Thoracic aorta (tissue), 2 donors: ENCODE measurements at places on chromosomes 3 and 15. TPM values are rescaled to one million over a fixed set of nuclear protein-coding genes. Genes with fewer than 3 reads are reported as not detected.

GRCh38 chr15:67611370-67612369 lies 69.2 kb downstream of the MAP2K5 start:
- no peaks in the 10 kb centered on the region for H3K36me3 ChIP-seq
- H3K27me3 ChIP-seq, result no peaks in the 10 kb centered on the region
- H3K4me1 ChIP-seq, result no peaks in the 10 kb centered on the region
- no peak overlapping the region for H3K27ac ChIP-seq
- no peak for DNase-seq

LTK gene
- total RNA-seq, result 0.35 TPM

ANKDD1A gene
- 27.5 TPM for total RNA-seq

SAMMSON gene
- 25.3 TPM for total RNA-seq

FSD2 gene
- total RNA-seq, result not detected

DNA sequence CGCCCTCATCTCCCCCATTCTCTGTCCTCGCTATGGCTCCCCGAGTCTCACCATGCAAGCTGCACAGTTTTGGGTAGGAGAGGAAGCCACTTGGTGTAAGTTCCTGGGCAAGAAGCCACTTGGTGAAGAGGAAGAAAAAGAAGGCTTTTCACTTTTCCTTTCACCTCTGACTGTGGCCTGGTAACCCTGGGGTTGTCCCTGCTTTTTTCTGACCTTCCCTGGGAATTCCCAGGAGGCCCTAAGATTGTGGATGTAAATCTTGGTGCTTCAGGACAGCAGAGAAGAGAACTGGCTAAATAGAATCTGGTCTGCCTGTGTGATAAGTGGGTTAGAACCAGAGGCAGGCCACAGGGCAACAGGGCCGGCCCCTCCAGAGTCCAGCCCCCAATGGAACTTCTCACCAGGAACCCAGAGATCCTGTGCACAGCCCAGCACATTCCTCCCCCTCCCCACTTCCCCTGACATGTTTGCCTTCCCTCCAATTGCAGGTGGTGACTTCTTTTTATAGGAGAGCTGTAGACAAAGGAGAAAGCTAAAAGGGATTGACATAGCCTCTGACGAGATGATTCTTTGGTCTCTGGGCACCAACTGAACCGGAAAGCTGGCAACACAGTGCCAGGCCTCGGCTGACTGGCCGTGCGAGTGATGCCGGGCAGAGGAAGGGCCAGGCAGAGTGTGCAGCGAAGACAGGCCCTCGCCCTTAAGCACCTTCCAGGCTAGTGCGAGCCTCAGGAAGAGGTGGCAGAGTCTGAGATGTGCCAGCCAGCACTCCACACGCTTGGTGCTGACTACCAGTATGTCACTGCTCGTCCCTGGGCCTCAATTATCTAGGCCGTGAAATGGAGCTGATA lies 19.4 kb upstream of the SKOR1 start:
- H3K36me3 ChIP-seq, result peaks cover 4% of the 10 kb centered on the region
- no peak overlapping the region for H3K27ac ChIP-seq
- DNase-seq, result no peak
- no peaks in the 10 kb centered on the region for H3K4me1 ChIP-seq
- H3K4me3 ChIP-seq, result no peak overlapping the region

TF gene
- total RNA-seq, result 1.6 TPM

DNA sequence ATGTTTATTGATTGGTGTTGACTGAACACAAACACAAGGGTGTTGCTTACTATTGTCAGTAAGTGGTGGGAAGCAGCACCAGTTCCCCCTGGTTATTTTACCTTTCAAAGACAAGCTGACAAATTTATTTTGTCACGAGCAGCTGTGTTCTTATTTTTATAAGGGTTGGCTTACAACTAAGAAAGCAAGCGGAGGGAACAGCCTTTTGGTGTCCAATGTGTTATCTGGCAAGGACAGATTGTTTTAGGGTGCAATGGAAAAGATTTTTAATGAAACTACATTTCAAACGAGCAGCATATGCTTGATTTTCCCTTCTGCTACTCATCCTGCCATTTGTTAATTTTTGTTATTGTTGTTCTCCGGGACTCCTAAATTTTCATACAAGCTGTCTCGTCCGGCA lies 920.6 kb upstream of the CFAP20DC start:
- no peaks in the 10 kb centered on the region for H3K4me1 ChIP-seq
- H3K36me3 ChIP-seq, result no peaks in the 10 kb centered on the region
- no peak overlapping the region for H3K4me3 ChIP-seq
- no peak overlapping the region for H3K27ac ChIP-seq

DNA sequence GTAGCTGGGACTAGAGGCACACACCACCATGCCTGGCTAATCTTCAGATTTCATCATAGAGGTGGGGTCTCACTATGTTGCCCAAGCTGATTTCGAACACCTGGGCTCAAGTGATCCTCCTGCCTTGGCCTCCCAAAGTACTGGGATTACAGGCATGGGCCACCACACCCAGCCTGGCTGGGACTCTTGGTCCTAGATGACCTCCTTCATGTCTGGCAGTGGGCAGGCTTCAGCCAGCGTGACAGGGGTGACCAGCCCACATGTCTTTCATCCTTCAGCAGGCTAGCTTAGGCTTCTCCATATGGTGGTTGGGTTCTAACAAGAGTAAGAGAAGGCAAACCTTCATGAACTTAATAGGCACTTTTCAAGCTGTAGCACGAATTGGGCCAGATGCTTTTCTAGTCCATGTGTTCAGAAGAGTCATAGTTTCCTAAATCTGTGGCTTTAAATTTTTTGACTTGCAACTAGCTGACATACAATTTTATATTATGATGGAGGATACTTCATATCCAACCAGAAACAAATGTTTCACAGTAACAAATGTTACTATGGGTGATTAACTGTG lies 7.6 kb downstream of the GPD1L start:
- no peaks in the 10 kb centered on the region for H3K27me3 ChIP-seq
- H3K4me1 ChIP-seq, result peaks cover 9% of the 10 kb centered on the region
- no peaks in the 10 kb centered on the region for H3K36me3 ChIP-seq
- DNase-seq, result no peak
- no peak overlapping the region for H3K4me3 ChIP-seq

IP6K2 gene
- 90.7 TPM for total RNA-seq
